ENCODE measurements at places on chromosomes 3 and 15.

DNA sequence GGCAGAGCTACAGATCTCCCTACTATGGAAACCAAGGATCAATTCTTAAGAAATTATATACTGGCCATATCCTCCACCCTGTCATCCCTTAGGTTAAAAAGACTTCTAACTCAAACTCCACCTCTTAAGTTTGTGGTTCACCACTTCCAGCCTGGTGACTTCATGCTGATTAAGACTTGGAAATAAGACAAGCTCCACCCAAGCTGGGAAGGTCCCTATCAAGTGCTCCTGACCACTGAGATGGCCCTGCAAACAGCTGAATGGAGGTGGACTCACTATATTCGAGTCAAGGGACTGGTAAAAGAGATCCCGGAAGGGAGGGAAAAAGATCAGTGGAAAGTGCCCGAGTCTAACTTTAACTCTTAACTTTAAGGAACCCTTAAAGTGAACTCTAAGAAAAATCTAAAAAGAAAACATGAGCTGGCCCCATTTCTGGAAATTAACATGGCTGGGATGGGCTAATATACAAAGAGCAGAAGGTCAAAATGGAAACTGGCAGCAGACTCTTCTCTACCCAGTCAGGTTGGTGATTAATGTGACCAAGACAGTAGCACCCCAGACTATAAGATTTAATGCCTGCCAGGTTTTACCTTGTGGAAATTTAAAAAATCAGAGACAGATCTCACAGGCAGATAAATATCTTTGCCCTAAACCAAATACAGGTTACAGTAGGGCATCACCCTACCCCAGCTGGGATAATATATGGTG, 43.9 kb downstream of the PPCDC start:
- DNase-seq, result no peak

DNA sequence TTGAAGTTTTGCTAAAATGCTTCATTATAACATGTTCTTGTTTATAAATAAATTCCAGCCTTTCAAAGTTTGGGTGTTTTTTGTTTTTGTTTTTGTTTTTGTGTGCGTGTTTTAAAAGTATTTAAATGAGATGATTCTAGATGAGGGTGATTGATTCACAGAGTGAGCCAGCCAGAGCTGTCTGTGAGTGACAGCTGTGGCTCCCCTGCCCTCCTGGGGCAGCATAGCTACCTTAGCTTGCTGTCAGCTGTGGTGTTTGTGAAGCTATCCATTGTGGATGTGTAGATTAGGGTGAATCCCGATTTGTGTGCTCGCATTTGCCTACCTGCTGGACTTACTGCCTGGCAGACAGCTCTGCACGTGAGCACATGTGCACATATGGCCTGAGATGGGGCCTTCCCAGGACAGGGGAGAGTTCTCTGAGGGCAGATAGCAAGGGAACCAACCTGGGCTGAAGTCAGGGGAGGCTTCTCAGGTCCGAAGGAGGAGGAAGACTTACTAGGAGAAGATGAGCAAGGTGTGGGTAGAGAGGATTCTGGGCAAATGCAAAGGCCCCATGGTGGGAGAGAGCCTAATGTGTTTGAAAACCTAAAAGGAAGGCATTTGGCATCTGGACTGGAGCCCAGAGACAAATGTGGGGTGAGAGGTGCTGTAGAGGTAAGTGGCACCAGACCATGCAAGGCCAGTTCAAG, 124.2 kb downstream of the EEFSEC start:
- DNase-seq, result no peak

DNA sequence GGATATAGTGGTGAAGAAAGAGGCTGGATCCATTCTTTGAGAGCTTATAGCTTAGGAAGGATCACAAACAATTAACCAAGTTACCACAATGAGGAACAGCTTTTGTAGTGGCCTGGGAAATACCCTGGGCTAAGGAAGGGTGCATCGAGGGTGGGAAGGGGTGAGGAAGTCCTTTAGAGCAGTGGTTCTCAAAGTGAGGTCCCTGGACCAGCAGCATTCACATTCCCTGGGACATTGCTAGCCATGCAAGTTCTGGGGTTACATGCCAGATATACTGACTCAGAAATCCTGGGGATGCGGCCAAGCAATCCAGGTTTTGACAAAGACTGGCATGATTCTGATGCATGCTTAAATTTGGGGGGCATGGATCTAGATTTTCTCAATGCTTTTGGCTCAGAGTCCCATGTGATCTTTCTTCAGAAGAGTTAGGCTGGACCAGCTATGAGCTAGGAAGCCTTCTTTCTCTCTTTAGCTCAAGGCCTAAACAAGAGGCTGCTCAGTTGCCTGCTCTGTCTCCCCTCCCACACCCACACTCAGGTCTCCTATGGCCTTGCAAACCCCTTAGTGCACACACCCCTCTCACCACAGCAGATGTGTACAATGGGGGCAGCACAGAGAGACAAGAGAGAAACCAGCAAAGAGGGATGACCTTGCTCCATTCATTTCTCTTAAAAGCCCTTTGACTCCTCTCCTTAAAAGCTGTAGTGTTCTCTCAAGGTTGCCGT, 1.8 kb upstream of the CCR1 start:
- DNase-seq, result no peak

DNA sequence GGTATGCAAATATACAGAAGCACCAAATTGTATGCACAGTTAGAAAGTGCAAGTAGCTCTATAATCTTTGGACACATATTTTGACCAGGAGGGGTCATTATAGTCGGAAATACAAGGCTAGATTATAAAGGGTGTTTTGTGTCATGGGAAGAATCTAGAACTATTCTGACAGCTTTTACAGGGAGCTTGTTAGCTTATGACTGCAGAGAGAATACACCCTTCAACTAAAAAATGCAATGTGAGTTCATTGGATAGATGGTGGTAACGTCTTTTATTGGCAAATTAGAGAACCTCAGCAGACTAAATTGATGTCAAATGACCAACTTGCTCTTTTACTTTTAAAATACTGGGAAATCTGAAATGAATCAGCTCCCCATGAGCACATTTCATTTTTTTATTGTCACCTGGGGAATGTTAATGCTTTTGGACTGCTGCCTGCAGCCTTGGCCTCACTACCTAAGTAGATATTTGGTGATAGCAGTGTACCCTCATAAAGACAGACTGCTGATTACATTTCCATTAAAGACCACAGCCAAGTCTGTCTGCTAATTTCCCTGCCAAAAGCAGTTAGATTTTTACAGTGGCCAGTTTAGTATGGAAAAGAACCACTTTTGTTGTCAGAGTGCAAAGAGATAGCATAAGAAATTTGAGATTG, 515.9 kb upstream of the DPPA4 start:
- no peak for DNase-seq

DNA sequence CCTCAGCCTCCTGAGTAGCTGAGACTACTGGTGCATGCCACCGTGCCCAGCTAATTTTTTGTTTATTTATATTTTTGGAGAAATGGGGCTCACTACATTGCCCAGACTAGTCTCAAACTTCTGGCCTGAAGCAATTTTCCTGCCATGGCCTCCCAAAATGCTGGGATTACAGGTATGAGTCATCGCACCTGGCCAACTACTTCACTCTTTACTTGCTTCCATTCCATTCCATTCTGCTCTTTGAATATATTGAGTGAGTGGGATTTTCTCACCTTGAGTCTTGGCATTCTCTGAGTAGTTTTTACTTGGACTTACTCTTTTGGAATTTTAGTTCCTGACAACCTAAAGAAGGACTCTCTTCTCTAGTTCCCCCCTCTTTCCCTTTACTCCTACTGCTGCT, 93.8 kb upstream of the UNC13C start:
- no peak for DNase-seq

DNA sequence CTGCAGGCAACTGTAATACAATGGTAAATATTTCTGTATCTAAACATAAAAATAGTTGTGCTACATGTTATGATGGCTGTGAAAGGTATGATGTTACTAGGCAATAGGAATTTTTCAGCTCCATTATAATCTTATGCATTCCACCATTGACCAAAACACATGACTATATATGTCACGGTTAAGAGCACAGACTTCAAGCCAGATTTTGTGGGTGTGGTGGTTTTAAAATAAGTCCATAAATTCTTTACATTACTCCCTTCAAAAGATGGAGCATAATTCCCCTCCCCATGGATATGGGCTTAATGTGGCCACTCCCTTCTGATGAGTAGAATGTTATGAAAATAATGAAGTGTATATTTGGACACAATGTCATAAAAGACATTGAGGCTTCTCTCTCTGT, 88.4 kb upstream of the TBC1D5 start:
- DNase-seq, result no peak

DNA sequence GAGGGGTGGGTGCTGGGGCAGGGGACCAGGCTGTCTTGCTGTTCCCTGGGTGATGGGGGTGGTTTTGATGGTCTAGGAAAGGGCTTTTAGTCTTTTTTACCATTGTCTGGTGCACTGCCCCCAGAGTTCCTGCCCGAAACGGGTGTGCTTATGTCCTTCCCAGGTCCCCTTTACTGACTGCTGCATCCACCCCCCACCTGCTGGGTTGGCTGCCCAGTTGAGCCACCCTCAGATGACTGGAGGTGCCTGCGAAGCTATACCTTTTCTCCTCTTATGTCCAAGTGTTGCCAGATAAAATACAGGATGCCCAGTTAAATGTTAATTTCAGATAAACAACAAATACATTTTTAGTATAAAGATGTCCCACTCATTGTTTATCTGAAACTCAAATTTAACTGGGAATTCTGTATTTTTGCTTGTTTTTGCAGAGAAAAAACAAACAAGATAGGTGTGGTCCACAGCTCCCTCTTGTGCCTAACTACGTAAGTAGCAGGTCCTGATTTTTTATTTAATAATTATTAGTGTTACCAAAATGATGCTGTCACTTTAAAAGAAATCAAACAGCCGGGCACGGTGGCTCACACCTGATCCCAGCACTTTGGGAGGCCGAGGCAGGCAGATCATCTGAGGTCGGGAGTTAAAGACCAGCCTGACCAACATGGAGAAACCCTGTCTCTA, 6.1 kb upstream of the RPP14 start:
- DNase-seq, result no peak

All from left renal pelvis (tissue), 4 donors.